NCI-H1694 (cell line): ENCODE measurements at places on chromosomes 13 and 19.

GRCh38 chr19:29525901-29526729, at the start of gene VSTM2B:
Gene VSTM2B (plus strand): TSS chr19:29525994. CDS start chr19:29526584, 590 bp downstream.
- no peak for DNase-seq

- no peak for DNase-seq
These were observed 1.4 kb upstream of the RAB20 start for GRCh38 chr13:110562696-110563462.

DNA sequence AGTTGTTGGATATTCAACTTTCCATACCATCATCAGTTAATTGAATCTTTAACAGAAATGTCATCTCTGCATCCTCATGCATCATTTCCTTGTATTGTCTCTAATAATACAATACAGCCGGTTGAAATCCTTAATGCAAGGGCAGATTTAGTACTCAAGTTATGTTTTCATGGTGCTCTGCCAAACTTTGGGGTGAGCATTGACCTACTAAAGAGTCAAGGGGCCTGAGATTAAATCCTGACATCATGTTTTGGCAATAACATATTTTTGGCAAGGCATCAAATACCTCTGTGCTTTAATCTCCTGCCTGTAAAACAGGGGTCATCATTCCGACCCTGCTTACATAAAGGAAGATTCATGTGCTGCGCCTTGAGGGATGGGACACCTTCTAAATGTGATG, 42.7 kb upstream of the ABCC4 start:
- no peak for DNase-seq

- no peak for DNase-seq
These were observed 2.4 kb upstream of the SPIB start for GRCh38 chr19:50416034-50416977.

DNA sequence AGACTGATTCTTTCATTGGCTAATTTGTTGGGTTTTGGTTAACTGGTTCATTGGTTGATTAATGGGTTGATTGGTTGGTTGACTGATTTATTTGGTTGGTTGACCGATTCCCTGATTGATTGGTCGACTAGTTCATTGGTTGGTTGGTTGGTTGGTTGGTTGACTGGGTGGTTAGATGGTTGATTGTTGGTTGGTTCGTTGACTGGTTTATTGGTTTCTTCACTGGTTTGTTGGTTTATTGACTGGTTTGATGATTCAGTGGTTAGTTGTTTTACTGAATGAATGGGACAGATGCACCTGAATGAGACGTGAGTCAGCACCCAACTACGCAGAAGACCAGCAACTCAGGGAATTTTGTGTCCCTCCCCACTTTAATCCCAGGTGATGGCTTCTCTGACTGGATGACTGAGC, 2.7 kb upstream of the NUP62 start:
- no peak for DNase-seq

- DNase-seq: no peak
These were observed 96.3 kb downstream of the NHLRC3 start for GRCh38 chr13:39134574-39134973.

GRCh38 chr13:101489643-101490405, 37.3 kb downstream of the ITGBL1 start:
- DNase-seq: no peak

DNA sequence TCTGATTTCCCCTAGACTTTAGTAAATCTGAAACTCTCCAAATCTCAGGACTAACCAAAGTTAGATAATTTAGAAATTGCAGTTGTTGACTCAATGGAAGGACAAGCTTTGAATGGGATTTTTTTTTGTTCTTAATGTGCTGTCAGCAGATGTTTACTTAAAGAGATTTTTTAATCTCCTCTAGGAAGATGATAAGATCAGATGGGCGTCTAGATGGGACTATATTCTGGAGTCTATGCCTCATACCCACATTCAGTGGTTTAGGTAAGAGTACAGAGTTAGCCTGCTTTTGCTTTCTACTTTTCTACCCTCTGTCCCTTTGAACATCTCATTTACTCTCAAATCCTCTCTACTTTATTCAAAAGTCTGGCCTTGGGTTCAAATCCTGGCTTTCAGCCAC, 39.3 kb downstream of the TM9SF2 start:
- DNase-seq: no peak

- no peak for DNase-seq
These were observed 15.0 kb downstream of the CLEC4M start for GRCh38 chr19:7778081-7778480.

- no peak for DNase-seq
These were observed 533.7 kb downstream of the LIG4 start for GRCh38 chr13:107681600-107681999.

DNA sequence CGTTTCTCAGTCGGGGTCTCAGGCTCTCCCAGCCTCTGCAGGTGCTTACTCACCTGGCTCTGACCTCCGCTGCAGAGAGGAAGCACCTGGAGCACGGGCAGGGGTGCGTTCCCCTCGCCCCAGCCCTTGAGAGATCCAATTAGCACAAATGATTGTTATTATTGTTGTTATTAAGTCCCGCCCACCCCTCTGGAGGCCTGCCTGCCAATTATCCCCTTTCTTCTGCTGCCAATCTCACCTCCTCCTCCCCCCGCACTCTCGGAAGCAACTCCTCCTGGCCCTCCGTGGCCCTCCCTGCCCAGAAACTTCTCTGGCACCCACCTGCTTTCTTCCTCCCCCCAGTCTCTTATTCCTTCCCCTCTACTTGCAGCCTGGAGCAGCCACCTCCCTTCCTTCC, 8.8 kb downstream of the ZNF787 start:
- no peak for DNase-seq
